Fibroblast of villous mesenchyme (primary cell): ENCODE measurements at places on chromosomes 5 and 9. TPM values are rescaled to one million over a fixed set of nuclear protein-coding genes. Genes with fewer than 3 reads are reported as not detected.
A peak's percentile ranks its signal among the peaks of the same experiment; 100 is the strongest.

- no peak for DNase-seq
These were observed 159.2 kb downstream of the SNCAIP start for GRCh38 chr5:122471031-122471751.

- no peak for DNase-seq
These were observed 19.5 kb downstream of the ANKH start for GRCh38 chr5:14851999-14852526.

DNA sequence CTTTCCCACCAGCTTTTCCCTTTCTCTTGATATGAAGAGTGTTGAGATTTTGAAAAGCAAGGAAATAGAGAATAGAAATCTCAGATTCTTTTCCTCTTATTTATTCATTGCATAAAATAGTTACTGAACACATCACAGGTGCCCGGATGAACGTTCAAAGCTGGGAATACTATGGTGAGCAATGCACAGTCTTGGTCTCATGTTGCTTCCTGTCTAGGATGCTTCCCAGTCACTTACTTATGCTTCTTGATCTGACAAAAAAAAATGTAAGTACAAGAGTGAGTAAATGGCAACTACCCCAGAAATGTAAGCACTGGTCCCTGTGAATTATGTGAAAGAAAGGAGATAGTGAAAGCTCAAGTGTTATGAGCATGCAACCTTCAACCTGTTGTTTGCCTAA, 153.5 kb upstream of the S1PR3 start:
- no peak for DNase-seq

DNA sequence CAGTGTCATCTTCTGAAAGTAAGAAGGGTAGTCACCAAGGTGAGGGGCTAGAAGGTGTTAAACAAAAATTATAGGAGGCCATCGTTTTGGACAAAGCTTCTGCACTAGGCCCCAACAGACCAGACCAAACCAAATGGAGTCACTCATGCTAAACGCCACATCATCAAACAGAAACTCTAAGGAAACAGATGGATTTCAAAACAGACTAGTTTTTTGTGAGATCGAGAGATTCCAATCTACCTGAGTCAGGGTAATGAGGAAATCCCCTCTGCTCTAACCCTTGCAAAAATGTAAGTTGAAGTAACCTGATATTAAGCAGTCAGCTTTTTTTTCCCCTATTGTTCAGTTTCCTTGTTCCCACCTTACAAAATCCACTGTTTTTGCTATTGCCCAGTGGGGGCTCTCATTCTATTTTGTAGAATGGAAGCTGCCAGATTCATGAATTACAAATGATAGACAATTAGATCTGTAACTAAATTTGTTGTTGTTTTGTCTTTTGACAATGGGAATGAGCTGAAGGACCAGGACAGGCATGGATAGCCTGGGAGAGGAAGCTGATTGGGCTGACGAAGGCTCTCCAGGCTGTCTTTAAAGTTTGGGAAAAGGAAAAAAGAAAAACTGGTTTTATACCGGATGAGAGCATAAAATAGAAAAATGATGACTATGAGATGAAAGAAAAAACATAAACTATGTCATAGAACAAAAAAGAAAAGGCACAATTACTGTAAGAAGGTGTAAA, 94.7 kb upstream of the ADAMTSL1 start:
- DNase-seq: peak; percentile 68

- DNase-seq: no peak
These were observed 220.6 kb upstream of the SEMA6A start for GRCh38 chr5:116795189-116795588.

DNA sequence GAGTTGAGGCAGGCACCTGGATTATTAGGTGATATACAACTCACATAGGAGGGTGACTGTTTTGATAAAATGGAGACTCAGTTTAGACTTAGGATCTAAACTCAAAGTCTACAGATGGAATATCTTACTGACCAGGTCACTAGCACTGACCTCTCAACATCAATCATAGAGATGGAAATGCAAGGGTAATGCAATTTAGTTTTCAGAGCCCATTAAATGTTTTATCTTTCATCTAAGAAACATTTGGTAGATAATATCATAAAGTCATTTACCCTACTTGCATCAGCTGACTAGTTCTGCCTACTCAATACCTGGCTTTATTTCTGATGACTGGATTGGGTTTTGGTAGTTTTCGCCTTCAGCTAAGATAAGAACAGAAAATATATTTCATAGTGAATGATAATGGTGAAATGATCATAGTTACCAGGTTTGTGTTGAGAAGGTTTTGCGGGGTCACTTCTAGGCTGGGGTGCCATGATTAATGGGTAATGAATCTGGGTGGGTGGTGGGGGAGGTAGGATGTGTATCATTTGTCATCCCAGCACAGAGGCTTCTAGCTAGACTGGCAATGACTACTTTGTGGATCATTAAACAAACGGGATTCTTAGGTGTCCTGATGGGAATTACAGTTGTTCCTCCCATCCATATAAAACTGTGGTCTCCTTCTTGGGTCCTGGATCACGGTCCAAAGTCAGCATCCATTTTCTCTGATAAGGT, 173.4 kb downstream of the PPP2R2B start:
- no peak for DNase-seq

GRCh38 chr9:101167490-101168134, 139.1 kb downstream of the PLPPR1 start:
- no peak for DNase-seq

GRCh38 chr5:35363387-35363965, 133.2 kb upstream of the PRLR start:
- DNase-seq: peak; percentile 38

- no peak for DNase-seq
These were observed 14.2 kb upstream of the ZNF883 start for GRCh38 chr9:113026200-113026599.

GRCh38 chr5:180719781-180720180, 20.1 kb downstream of the OR2Y1 start:
- no peak for DNase-seq

DNA sequence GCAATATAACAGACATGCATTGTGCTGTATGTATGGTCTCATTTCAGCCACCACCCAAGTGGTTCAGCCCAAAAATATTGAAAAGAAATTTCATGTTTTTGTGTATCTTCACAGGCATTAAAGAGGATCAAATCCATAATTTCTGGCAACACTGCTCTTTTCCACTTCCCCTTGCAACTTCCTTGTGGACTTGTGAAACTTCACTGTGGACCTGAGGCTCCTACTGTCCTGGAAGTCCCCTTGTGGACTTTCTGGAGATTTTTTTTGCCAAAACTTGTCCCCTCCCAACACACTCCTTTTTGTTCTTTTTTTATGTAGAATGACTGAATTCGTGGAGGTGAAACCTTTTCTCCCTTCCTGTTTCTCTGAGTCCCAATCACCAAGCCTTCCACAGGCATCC, 14.3 kb downstream of the OTULINL start:
- no peak for DNase-seq

GRCh38 chr5:169577951-169578350, 5.6 kb upstream of the SPDL1 start:
- DNase-seq: no peak

DNA sequence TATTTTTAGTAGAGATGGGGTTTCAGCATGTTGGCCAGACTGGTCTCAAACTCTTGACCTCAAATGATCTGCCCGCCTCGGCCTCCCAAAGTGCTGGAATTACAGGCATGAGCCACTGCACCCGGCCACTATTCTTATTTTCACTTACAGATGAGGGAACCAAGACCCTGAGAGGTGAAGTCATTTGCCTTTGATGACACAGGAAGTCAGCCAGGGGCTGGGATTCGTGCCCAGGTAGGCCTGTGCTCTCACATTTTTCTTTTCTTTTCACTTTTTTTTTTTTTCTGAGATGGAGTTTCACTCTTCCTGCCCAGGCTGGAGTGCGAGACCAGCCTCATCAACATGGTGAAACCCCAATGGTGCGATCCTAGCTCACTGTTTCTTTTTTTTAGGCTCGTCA, 22.2 kb downstream of the ENG start:
- no peak for DNase-seq

DNA sequence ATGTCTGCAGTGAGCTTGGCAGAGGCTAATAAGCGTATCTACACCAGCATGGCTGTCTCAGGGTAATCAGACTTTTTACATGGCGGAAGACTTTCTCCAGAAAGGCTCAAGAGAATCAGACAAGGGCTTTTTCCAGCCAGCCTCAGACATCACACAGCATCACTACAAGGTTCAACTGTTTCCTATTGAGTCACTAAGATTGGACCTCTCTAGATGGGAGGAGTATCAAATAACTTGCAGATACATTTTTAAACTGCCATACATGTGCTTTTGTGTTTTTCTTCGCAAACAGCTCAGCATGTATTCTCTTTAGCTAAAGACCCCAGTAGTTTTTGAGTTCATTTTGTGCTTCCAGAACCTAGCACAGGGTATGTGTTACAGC, 22.9 kb upstream of the PIK3R1 start:
- DNase-seq: no peak

GRCh38 chr5:123865641-123866040, 353.7 kb downstream of the CSNK1G3 start:
- no peak for DNase-seq

- DNase-seq: no peak
These were observed 159.6 kb downstream of the CACNA1B start for GRCh38 chr9:138037140-138037539.

GRCh38 chr5:100762108-100762507, 141.0 kb downstream of the ST8SIA4 start:
- DNase-seq: peak; percentile 93

DNA sequence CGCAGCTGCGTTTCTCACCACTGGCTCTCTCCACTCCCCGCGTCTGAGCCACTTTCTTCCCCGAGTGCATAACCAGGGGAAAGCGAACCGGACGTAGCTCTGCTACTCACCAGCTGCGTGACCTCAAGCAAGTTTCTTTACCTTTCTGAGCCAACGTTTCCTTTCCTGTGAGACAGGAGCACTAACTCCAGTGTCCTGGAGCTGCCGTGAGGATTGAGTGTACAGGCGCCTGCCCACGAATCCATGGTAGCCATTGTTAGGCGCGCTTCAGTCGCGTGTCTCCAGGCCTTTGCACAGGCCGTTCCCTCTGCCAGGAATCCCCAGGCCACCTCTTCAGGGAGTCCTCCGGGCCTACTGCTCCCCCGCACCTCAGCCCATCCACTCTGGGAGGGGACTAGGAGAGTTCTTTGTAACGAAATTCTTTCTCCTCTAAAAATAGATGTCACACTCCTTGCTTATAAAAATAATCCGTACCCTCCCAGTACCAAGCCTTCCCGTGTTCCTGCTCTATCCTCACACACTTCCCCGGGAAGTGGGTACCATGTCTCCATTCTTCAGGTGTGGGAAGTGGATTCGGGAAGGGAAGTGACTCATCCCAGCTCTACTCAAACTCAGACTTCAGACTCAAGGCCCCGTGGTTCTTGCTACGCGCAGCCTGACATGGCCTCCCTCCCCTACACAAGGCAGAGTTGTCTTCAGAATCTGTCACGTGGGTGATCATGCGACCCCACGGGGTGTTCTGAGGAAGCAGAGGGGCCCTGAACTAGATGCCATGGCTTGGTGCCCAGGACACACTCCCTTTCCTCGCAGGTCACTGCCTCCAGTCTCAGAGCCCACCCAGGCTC, 16.1 kb upstream of the CRB2 start:
- no peak for DNase-seq

DNA sequence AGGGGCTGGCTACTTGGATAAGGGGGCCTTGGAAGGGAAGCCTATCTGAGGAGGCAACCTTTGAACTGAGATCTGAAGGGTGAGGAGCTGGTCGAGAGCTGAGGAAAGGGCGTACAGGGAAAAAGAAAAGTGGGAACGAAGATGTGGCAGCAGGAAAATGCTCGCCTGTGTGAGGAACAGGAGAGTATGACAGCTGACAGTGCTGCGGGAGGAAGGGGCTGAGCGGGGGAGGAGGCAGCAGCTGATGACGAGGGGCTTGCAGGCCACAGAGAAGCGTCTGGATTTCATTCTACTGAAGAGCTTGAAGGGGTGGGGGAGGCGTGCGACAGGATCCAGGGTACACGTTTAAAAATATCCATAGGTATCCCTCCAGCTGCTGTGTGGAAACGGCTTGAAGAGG, 28.9 kb downstream of the SH3PXD2B start:
- DNase-seq: peak; percentile 42

The PCDHGA10 gene
- 11.7 and 12.2 TPM in 2 replicates for total RNA-seq

GRCh38 chr9:132125944-132126679, 35.7 kb upstream of the NTNG2 start:
- DNase-seq: no peak

The IL13 gene
- total RNA-seq: not detected in 2 replicates

The STKLD1 gene
- 0.32 and 2.6 TPM in 2 replicates for total RNA-seq

- DNase-seq: peak; percentile 85
These were observed 29.2 kb upstream of the TGFBI start for GRCh38 chr5:135999406-136000139.

DNA sequence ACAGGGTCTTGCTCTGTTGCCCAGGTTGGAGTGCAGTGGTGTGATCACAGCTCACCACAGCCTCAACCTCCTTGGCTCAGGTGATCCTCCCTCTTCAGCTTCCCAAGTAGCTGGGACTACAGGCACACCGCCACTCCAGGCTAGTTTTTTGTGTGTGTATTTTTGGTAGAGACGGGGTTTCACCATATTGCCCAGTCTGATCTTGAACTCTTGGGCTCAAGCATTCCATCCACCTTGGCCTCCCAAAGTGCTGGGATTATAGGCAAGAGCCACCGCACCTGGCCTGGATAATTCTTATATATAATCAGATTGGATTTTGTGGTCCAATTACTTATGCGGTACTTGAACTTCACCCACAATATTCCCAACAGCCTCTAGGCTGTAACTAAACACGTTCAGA, 19.8 kb downstream of the CCDC69 start:
- DNase-seq: no peak

The SLC6A3 gene
- total RNA-seq: not detected in 2 replicates

GRCh38 chr5:8478326-8478725, 609.4 kb downstream of the MTRR start:
- no peak for DNase-seq

DNA sequence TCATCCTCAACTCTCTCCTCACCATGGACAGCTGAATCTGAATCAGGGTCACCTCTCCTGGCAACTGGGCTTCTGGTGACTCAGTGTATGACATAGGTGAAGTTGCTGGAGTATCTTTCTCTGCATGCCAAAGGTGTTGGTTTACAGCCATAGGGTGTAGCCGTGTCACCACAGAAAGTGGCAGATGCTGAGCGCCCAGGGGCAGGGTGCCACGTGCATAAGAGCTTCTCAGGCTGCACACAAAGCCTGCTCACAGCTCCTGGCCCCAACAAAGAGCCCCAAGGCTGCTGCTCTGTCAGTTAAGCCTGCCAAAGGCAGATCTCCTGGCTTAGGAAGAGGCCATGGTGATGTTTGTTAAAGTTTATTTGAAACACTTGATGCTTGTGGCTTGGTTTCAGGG, 297.7 kb upstream of the WWC1 start:
- DNase-seq: no peak

The CNTNAP3 gene
- total RNA-seq: 0.64 TPM in 1 of 2 replicates, not detected in the other

- DNase-seq: no peak
These were observed 32.0 kb downstream of the OR2V1 start for GRCh38 chr5:181098762-181099601.

- DNase-seq: no peak
These were observed 43.7 kb upstream of the SLIT3 start for GRCh38 chr5:169344629-169345028.

DNA sequence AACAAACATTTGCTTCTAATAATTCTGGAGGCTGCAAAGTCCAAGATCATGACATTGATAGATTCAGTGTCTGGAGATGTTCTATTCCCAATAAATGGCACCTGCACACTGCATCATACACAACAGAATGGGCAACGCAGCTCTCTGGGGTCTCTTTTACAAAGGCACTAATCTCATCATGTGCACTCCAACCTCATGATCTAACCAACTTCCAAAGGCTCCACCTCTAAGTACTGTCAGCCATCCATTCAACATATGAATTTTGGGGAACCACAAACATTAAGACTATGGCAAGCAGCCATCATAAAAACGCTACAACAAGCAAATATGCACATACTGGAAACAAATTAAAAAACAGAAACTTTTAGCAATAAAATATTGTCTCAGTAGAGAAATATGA, 121.1 kb downstream of the CYLC2 start:
- no peak for DNase-seq
